ENCODE measurements at places on chromosomes 6 and 20. TPM values are rescaled to one million over a fixed set of nuclear protein-coding genes. Genes with fewer than 3 reads are reported as not detected.

DNA sequence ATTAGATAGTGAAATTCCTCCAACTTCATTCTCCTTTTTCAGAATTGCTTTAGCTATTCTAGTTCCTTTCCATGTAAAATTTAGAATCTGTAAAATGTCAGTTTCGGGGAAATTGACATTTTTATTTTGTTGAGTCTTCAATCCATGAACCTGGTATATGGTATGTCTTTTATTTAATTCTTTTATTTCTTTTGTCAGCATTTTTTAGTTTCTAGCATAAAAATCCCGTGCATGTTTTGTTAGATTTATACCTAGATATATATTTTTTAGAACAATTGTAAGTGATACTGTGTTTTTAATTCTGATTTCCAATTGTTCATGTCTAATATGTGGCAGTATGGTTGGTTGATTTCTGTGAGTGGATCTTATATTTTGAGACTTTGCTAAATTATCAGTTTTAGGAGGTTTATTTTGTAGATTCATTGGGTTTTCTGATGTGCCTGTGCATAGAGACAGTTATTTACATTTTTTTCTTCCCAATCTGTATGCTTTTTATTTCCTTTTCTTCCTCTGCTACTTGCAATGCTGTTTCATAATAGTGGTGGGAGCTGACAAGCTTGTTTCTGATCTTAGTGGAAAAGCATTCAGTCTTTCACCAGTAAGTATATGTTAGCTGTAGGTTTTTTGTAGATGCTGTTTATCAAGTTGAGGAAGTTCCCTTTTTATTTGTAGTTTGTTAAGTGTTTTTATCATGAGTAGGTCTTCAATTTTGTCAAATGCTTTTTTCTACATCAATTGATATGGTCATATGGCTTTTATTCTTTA, 13.7 kb downstream of the TAB2 start:
- DNase-seq: no peak

- DNase-seq: no peak
Measured at GRCh38 chr6:76004202-76004601, 68.3 kb downstream of the IMPG1 start.

Gene SRMS
- polyA plus RNA-seq: not detected

Gene C6orf58
- 1.2 TPM for polyA plus RNA-seq

Gene FNDC1
- polyA plus RNA-seq: 6.3 TPM

Data from left kidney (tissue), 8 donors.